ENCODE measurements at places on chromosomes 7 and 10. TPM values are rescaled to one million over a fixed set of nuclear protein-coding genes. Genes with fewer than 3 reads are reported as not detected.

Gene MYH16
- total RNA-seq: 0.53 TPM

Gene PITX3
- total RNA-seq: 0.07 TPM

Gene OGDHL
- total RNA-seq: 0.26 TPM

Gene DPYSL4
- 14.1 TPM for total RNA-seq
